ENCODE measurements at places on chromosomes 3 and 15.

GRCh38 chr15:79724312-79724711 is 172.5 kb downstream of the MTHFS start:
- DNase-seq: no peak

DNA sequence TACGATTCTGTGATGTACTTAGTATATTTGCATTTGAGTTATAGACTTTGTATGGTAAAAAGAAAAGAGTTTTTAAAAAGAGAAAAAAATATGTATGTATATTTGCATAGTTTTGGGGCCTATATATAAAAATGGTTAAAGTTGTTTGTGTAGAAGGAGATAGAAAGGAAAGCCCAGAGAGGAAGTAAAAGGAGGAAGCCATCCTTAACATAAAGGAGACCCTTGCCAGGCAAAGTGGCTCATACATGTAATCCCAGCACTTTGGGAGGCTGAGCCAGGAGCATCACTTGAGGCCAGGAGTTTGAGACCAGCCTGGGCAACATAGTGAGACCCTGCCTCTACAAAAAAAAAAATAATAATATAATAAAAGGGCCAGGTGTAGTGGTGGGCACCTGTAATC is 8.4 kb downstream of the SNAP23 start:
- no peak for DNase-seq

- no peak for DNase-seq
These were observed 36.8 kb upstream of the SUCLG2 start for GRCh38 chr3:67691207-67691606.

DNA sequence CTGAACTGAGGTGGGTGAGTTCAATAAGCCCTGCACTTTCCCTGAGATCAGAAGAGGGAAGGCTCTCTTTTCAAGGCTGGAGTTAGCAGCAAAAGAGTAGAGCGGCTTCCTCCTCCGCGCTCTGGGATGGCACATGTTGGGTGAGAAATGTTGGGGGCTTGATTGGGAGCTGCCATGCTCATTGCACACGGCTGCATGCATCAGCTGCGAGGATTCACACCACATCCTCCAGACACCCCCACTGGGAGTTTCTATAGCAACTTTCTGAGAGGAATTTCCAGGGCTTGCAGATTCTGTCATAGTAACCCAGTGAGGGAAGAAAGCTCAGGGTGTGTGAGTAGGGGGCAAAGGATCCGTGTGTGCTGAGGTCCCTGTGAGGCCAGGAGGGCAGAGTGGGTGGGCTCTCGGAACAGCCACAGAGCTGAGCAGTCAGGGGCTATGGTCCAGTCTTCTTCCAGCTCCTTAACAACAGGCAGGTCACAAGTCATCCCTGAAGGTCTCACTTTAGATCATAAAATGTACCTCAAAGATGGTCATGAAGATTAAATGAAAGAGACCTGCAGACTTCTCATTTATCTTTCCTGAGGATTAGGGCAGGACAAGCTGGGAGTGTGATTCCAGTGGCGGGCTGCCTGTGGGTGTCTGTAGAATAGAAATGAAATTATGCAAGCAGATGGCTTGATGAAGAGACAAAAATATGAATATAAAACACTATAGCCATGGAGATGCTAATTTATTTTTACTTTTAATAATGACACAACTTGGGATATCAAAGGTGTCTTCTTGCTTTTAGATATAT is 75.7 kb upstream of the CHRNA7 start:
- no peak for DNase-seq

Data from NCI-H2029 (cell line).